Stimulated activated CD4-positive, alpha-beta T cell treated with anti-CD3 and anti-CD28 coated beads, Interleukin-4, amount 100 ng/mL, for 4 hours (primary cell): ENCODE measurements at places on chromosomes 13 and 19.
A peak's percentile ranks its signal among the peaks of the same experiment; 100 is the strongest.

DNA sequence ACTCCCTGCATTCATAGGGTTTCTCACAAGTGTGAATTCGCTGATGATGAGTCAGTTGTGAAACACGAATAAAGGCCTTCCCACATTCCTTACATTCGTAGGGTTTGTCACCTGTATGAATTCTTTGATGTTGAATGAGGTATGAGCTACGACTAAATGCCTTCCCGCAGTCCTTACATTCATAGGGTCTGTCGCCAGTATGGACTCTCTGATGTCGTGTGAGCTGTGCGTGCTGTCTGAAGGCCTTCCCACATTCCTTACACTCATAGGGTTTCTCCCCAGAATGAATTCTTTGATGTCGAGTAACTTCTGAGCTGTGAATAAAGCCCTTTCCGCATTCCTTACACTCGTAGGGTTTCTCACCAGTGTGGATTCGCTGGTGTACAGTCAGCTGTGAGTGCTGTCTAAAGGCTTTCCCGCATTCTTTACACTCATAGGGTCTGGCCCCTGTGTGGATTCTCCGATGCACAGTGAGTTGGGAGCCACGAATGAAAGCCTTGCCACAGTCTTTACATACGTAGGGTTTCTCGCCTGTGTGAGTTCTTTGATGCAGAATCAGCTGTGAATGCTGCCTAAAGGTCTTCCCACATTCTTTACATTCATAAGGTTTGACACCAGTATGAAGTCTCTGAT, 30.5 kb upstream of the COX7A1 start:
- DNase-seq = no peak

DNA sequence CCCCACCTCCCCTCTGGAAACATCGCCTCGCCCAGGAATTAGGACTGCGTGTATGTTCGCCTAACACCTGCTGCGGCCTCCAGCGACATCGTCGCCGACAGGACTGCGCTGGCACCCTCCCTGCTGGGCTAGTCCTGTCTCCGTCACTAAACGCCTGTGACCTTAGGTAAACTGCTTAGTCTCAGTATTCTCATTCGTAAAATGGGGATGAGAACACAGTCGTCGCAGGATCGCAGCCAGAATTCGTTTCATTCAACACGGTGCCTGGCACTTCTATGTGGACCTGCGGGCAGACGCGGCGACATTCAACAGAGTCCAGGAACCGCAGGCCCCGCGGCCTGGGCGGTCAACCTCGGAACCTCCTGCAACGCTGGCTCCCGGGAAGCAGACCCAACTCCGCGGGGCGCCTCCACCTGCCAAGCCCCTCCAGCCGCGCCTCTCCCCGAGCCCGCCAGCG, 485 bp downstream of the CRYL1 start:
- DNase-seq = peak; percentile 15

GRCh38 chr13:80011448-80012212, 329.3 kb downstream of the SPRY2 start:
- DNase-seq = no peak

GRCh38 chr19:31553112-31553845, 204.0 kb upstream of the TSHZ3 start:
- DNase-seq = no peak

DNA sequence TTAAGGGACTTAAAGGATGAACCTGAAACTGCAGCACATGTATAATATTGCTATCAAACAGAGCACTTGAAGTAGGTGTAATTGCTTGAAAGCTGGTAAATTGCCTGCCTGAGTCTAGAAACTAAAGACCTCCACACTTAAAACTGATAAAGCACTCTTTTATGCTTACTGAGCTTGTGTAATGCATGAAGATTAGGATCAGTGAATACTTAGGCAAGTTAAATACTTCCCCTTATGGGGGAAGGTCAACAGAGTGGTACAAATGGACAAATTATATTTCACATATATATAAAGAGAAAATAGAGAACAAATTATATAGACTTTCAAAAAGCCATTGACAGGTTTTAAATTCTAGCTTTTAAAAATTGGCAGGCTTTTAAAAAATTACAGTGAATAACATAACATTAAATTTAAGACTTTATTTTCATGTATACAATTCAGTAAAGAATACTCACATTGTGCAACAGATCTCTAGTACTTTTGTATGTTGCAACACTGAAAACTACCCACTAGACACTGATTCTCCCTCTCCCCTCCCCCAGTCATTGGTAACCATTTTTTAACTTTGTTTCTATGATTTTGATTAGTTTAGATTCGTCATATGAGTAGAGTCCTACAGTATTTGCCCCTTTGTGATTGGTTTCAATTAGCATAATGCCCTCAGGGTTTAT, 23.9 kb downstream of the PIBF1 start:
- no peak for DNase-seq
